ENCODE measurements at places on chromosomes 11 and 22. TPM values are rescaled to one million over a fixed set of nuclear protein-coding genes. Genes with fewer than 3 reads are reported as not detected.

KRTAP5-9 gene
- total RNA-seq = 0.36 TPM

CHRM4 gene
- 0.12 TPM for total RNA-seq

MFNG gene
- total RNA-seq = 4.3 TPM

MYBPC3 gene
- total RNA-seq = not detected

FAM83F gene
- 50.7 TPM for total RNA-seq

NCAM1 gene
- total RNA-seq = 0.60 TPM

POU2F3 gene
- 3.2 TPM for total RNA-seq

GPR83 gene
- not detected for total RNA-seq

FKBP2 gene
- 40.7 TPM for total RNA-seq
